ENCODE measurements at places on chromosomes 16 and 17.
A peak's percentile ranks its signal among the peaks of the same experiment; 100 is the strongest.

DNA sequence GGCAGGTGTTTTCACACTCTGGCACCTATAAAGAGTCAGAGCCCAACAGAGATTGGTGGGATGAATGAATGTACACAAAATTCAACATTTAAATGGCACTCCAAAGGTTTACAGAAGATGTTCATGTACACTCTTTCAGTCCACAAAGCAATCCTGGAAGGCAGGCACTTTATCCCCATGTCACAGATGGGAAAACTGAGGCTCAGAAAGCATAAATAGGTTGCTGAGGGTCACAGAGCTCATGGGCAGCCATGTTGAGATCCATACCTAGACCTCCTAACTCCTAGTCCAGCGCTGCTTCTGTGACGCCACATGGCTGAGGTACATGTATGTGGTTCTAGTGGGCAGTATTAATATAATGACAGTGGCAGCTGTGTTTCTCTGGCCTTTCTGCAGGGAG, 157.7 kb upstream of the LHX1 start:
- DNase-seq, result no peak

DNA sequence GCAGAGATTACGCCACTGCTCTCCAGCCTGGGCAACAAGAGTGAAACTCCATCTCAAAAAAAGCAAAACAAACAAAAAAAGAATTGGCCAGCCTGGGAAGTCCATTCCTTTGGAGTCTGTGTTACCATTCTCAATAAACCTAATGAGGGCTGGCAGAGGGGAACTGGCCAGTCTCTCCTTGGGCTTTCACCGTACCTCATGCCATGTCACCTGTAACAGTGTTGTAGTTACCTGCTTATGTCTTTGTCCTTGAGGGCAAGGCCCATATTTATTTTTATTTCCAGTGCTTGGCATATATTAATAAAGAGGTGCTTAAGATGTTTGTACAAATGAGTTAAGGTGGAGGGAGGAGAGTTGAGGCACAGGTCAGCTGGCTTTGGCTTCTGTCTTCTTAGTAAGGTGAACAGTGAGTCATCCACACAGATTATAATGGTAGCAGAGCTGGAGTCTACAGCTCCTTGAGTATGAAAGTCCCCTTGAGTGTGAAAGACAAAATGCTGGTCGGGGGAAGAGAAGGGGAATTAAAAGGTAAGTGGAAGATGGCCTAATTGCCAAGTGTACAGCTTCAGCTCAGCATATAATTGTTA, 8.4 kb downstream of the C1QBP start:
- no peak for DNase-seq

- DNase-seq, result peak; percentile 39
Measured at GRCh38 chr16:46885960-46886763, 2.0 kb downstream of the GPT2 start.

DNA sequence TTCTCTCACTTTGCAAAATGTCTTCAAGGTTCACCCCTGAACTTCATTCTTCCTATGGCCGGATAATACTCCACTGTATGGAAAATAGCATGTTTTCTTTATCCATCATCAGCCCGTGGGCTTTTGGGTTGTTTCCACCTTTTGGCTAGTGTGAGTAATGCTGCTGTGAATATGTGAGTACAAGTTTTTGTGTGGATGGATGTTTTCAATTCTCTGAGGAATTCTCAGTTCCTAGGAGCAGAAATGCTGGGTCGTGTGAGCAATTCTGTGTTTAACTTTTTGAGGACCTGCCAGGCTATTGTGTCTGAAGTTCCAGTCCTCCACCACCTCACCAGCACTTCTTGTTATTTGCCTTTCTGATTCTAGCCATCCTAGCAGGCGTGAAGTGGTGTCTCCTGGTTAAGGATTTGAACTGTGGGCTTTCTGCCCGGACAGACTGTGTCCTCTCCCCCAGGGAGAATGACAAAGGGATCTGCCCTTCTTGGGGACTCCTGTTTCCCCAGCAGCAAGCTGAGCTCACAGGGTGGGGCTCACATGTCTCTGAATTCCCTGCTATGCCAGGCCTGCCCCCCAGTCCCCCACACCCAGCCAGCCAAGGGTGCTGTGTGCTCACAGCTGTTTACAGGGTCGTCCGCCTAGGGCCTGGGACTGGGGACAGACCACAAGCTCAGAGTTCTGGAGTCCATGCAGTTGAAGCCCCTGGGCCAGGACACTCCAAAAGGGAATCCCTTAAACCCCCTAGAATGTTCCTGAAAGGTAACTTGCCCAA, 92.2 kb upstream of the CIBAR2 start:
- DNase-seq, result no peak

DNA sequence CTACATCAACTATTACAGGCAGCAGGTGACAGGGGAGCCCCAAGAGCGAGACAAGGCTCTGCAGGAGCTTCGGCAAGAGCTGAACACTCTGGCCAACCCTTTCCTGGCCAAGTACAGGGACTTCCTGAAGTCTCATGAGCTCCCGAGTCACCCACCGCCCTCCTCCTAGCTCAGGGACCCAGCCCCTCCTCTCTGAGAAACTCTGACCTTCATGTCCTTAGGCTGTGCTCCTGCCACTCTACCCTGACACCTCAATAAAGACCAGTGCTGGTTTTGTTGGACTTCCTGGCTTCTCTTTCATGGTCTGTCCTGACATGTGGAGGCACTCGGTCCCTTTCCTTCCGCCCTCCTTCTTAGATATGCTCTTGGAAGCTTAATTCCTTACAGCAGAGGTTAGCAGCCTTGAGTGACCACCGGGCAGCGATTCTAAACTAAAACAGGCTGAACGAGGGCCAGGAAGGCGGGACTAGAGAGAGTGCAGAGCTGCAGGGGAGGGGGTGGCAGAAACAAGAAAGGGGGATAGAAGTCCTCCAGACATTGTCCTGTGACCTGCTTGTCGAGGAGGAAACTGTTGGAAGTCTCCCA, 915 bp downstream of the AHSP start:
- no peak for DNase-seq

DNA sequence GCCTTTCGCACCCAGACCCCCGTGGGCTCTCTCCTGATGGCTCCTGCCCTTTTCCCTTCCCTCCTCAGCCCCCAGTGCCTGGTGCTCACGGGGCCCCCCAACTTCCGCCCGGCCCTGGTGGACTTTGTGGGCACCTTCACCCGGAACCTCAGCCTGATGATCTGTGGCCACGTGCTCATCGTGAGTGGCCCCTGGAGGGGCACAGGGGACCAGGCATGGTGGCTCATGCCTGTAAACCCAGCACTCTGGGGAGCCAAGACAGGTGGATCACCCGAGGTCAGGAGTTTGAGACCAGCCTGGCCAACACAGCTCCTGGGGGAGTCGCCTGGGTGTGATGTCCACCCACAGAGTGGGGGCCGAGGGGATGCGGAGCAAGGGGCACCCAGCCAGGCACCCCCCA, 21.3 kb downstream of the SLC12A3 start:
- DNase-seq, result no peak

- no peak for DNase-seq
Measured at GRCh38 chr17:66373944-66374817, 71.8 kb downstream of the PRKCA start.

GRCh38 chr17:30291543-30292285, at the start of gene BLMH:
Gene BLMH, minus strand, starts transcription at chr17:30291944. Its CDS starts 125 bp downstream, at chr17:30291819.
- DNase-seq, result peak; percentile 46

- no peak for DNase-seq
Measured at GRCh38 chr17:8337802-8338752, 1.6 kb upstream of the ODF4 start.

DNA sequence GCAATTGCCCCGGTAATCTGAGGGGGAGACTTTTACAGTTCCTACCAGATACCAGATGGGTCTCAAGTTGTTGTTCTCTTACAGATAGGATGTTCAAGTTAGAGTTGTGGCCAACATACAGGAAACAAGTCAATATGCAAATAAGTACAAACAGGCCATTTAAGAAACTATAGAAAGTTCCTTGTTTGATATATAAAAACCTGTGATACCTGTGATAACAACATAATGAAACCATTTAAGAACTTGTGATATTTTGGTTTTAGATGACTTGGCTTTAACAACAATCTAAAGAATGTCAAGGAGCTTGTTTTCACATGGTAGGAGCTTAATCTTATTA, 16.8 kb downstream of the CDR2 start:
- no peak for DNase-seq

DNA sequence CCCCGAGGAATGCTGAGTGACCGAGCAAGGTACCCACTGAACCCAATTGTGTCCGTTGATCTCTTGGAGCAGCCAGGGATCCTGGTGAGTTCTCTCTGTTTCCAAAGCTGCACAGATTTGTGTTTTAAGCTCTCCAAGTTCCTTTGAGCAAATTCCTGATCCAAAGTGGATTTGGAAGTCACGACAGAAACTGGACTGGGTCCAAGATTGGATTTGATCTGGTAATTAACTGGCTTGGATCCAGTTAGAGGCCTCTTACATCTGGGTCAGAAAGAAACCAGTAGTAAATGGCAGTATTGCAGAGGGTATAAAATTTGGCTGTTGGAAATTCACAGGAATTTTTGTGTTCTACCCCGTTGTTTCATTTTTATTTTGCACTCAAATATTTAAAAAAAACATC, 119.5 kb downstream of the PMP22 start:
- DNase-seq, result no peak

GRCh38 chr17:27354491-27355081, 60.7 kb downstream of the WSB1 start:
- no peak for DNase-seq

DNA sequence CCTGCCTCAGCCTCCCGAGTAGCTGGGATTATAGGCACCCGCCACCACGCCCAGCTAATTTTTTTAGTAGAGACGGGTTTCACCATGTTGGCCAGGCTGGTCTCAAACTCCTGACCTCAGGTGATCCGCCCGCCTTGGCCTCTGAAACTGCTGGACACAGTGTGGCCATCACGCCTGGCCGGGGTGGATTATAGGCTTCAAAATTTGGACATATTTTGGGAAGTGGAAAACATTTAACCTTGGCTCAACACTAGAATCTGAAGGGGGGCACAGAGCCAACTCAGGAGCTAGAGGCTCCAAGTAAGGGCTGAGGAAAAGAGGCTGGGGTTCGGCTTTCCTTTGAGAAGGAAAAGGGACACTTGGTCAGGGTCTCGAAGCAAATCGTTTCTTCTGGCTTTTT, 2.2 kb upstream of the CDK5R1 start:
- DNase-seq, result no peak

DNA sequence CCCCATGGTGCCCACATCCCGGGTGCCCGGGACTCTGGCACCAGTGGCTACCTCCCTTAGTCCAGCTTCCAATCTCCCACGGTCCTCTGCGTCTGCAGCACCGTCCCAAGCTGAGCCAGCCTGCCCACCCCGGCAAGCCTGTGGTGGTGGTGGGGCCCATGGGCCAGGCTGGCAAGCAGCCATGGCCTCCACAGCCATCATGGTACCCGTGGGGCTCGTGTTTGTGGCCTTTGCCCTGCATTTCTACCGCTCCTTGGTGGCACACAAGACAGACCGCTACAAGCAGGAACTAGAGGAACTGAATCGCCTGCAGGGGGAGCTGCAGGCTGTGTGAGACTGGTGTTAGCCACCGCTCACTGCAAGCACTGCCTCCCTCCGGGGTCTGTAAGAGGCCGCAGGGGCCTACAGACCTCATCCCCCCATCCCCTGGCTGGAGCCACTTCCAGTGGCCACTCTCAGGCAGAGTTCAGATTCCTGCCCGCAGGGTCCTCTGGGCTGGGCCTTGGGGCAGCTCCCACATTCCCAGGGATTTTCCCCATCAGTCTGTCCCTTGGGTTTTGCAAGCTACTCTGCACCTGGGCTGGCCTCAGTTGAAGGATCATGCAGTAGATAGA, 3.9 kb upstream of the SETD1A start:
- peak; percentile 29 for DNase-seq

- DNase-seq, result no peak
Measured at GRCh38 chr16:75224306-75225082, 5.7 kb downstream of the CTRB1 start.

- no peak for DNase-seq
Measured at GRCh38 chr16:65667011-65667578, 545.2 kb upstream of the CDH11 start.

DNA sequence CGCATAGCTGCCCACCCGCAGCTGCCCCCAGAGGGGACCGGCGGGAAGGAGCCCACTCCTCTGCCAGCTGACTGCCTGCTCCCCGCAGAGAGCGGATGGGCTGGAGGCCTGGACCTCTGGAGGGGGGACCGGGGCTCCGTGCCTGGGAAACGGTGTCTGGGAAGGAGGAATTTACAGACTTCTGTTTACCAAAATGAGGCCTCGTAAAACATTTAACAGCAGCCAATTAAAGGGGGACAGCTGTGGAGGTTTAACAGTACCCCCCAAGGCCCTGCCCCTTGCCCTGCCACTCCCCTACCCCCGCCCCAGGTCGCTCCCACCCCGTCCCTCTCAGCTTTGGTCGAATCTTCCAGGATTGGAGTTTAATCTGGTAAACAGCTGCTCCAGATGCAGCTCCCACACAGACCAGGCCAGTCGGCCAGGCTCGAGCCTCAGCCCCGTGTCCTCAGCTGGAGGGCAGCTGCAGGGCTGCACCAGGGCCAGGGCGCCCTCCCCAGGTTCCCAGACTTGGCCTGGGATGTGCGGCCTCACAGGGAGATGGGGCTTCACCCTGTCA, 41.1 kb downstream of the BAHCC1 start:
- DNase-seq, result no peak

DNA sequence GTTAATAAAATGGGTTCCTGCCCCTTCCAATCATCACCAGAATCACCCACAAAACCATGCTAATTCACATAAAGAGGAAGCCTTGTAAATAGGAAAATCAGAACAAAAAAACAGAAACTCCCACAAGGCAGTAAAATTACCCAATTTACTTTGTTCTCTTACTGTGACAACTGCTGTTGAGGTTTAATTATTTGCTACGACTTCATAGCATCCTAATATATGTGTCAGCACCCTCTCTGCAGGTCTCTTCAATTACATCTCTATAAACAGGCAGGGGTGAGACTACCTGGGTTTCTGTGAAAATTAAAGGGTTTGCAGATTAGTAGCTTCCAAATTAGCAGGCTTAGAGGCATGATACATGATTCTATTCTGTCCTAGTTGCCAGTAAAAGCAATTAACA, 2.7 kb downstream of the WDR59 start:
- DNase-seq, result no peak

DNA sequence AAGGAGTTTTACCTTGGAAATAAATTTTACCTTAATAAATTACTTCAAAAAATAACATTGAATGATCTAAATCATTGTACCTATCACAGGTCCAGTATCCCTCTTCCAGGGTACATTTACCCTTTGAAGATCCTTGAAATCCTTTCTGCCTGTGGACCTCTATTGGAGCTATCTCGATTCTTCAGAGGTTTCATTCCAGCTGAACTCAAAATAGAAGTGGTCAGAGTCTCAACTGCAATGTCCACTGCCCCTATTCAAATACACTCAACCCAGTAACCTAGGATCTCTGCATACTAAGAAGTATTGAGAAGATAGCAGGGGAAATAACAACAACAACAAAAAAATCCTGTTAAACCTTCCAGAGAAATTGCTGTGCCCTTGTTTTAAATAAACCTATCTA, 9.3 kb downstream of the ABCA5 start:
- no peak for DNase-seq

- DNase-seq, result no peak
Measured at GRCh38 chr17:21540502-21540901, 151.8 kb upstream of the KCNJ18 start.
